ENCODE measurements at places on chromosomes 7 and 10.

GRCh38 chr10:17984056-17984455 lies 32.3 kb downstream of the SLC39A12 start:
- DNase-seq = no peak

DNA sequence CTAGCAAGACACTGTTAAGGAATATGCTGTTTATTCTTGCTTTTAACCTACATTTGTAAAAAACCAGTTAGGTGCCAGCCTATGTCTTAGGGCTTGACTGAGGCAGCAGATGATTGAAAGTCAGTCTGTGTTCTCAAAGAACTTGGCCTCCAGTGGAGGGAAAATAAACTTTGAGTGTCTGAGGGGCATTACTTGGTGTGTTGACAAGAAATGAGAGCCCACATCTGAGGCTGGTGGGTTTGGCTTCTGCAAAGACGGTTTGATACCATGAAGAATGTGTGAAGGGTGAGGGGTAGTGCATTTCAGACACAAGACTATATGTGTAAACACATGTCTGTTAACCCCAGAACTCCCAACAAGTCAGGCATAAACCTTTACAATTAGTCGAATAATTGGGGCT lies 28.5 kb downstream of the CCSER2 start:
- DNase-seq = no peak

- peak; percentile 87 for DNase-seq
Measured at GRCh38 chr10:79422178-79422892, 23.1 kb downstream of the ZCCHC24 start.

DNA sequence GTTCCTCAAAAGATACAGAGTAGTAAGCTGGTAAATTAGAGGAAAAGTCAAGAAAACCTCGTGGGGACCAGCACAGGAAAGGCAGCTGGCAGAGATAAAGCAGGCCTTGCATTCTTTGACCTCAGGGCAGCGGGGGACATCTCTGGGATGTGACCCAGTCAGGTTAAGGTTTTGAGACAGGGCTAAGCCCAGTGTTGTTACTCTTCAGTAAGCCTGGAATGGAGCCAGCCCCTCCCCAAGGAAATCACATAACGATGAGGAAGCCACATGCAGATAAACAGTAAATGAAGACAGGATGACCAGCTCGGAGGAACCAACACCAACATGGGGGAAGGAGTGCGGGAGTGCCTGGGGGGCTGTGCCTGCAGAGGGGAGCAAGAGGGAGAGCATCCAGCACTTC lies 99.6 kb downstream of the JAZF1 start:
- DNase-seq = no peak

GRCh38 chr7:100620239-100620638 lies 7.9 kb downstream of the MOSPD3 start:
- DNase-seq = no peak

Measured in lung (tissue), 17 donors.